ELF-1 (cell line): ENCODE measurements at places on chromosomes 3 and 15.

DNA sequence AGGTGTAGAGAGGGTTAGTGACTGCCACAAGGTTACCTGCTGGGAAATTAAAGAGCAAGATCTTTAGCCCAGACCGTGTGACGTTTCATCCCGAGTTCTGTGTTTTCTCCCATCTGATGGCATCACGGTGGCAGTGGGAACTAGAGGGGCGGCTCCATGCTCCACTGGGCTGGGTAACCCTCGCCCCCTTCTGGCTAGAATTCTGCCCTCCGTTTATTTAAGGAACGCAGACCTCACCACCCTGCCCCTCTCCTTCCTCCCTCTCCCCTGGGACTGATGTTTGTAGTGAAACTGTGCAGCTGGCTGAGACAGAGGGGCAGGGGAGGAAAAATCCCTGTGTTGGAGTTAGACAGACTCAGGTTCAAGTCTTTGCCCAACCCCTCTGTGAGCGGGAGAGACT lies 65.6 kb downstream of the ITGA11 start:
- DNase-seq: peak; percentile 39

DNA sequence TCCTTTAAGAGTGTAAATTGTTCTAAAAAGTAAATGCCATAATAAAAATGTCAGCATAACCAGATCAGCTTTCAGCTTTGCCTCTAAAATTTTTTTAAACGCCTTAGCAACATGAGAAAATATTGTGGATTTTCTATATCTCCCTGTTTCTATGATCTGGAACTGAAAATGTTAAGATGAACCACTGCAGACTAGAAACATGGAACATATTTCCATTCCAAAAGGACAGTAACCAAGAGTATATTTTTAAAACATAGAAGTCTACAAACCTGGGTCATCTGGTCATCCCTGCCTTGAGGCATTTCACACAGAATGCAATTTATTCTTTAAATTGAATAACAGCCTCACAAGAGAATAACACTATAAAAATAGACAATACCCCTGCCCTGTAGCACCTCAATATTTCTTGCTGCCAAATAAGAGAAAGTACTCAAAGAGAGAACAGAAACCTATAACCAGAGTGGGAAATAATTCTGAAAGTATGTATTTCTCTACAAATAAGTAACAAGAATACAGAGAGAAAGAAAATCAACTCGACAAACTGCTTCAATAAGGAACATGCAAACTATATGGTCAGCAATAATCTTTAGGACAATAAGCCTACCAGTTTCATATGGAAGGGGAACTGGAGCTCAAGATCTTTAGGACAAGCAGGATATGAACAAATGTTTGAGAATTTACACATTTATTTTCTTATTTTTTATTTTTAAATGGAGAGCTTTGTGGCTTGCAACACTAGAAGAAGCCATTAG lies 949.0 kb downstream of the EPHA3 start:
- no peak for DNase-seq

- peak; percentile 10 for DNase-seq
Measured at GRCh38 chr3:158269942-158270341, 160.1 kb downstream of the RSRC1 start.

DNA sequence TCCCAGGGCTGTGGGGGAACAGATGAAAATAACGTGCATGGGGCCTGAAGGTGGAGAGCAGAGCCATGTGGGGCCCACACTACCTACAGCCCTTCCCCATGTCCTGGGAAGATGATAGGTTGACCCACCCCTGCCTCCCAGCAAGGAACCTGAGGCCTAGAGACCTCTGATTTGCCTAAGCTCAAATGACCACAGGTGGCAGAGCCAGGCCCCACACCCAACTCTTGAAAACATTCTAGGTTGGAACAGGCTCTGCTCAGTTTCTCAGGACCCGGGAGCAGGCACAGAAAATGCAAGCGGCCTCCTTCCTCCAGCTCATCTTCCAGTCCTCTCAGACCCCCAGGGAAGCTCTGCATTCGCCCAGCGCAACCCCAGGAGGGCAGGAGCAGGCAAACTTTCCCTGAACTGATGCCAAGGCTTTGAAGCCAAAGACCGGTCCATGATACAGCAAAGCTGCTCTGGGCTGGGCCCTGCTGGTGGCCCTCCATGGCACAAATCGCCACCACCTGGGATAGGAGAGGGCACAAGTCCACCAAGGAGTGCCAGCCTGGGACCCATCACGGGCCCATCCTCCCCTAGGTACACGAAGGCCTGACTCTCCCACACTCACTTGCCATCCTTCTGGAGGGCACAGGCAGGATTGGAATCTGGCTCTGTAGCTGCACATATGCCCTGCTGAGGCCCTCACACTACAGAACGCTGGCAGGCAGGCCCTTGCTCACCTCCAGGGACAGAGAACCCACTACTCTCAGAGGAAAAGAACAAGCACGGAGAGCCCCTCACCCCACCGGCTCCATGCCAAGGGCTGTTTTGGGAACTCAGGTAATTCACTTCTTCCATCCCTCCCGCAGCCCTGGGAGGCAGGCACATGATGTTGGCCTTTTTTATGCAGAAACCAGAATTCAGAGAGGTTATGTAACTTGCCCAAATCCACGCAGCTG lies 51.0 kb upstream of the FURIN start:
- no peak for DNase-seq

DNA sequence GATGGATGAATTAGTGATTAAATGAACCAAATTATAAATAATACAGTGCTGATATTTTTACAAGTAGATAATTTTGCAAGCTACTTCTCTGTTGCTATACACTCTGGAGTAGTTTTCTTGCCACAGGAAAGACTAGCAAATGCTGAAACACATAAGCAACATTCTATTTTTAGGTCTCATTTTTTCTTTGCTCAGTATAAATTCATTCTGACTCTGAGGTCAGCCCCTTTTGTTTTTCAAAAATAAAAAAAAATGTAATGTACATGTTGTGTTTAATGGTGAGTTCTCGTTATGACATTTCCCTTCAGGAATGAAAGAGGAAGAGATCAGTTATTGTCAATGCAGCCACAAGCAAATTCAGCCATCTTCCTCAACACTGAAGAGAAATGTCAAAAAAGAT lies 24.9 kb downstream of the GJD2 start:
- no peak for DNase-seq

DNA sequence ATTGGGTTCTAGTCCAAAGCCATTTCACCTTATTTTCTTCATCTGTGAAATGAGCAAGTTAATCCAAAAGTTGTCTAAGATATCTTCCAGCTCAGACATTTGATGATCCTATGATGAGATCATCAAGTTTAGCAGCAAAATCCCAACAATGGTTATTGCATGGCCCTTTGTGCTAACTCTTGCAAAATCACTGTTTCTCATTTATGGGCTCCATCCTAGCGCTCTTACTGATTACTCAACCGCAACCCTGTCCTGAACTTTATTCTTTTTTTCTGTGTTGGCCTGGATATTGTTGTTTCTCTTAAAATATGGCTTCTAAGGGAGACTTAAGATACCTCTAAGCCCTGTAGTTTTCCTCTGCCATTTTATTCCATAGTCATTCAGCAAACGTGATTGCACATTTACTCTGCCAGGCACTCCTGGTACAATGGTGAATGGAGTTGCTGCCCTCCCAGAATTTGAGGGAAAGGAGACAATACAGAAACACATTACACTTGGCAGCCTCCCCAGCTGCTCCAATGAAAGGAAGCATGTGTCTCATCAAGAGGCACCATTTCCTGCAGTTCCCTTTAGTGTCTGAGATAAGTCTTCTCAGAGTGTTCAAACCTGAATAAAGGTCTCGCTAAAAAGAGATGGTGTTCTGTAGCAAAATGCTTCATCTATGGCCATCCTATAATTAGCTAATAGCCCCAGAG lies 4.4 kb downstream of the GXYLT2 start:
- no peak for DNase-seq
